ENCODE measurements at places on chromosomes 11 and 22.

- DNase-seq: no peak
These were observed 28.7 kb downstream of the CADM1 start for GRCh38 chr11:115475564-115475963.

DNA sequence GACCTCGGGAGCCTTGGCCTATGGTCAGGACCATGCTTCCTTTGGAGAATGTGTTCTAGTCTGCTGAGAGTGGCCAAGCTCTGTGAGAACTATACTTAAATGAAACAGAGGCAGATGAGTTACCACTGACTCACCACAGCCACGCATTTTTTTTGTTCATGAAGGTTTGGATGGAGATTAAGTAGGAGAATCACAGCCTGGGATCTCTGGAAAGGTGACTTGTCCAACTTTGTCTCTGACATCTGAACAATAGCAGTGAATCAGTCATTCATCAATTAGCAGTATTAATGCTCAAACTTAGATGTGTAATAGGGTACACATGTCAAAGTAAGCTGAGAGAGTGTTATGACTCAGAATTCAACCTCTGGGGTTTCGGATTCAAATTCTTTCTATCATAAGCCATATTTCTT lies 100.7 kb upstream of the ANO3 start:
- DNase-seq: no peak

DNA sequence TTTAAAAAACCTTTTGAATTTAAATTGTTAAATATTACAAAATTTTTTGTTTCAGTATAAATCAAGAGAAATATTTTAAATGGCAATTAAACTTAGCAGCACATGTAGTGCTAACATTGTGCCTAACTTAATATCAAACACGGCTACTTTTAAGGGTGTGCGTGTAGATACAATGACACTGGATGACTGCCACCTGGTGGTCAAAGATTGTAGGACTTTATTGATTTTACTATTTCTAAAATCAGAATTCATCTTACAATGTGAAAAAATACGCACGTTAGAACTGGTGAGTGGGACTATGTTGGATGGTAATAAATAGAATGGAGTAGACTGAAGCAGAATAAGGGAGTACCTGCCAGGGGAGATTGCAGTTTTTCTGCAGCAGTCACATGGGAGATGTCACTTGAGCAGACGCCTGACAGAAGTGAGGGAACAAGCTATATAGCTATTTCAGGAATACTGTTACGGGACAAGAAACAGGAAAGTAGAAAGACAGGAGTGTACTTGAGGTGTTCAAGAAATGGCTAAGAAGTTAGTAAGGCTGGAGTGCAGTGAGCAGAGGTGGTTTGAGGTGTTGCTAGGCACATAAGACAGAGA lies 52.9 kb downstream of the UVRAG start:
- peak; percentile 27 for DNase-seq

- no peak for DNase-seq
These were observed 87.3 kb upstream of the CTSC start for GRCh38 chr11:88424881-88425280.

GRCh38 chr11:27907091-27907490 lies 200.9 kb downstream of the KIF18A start:
- DNase-seq: no peak

DNA sequence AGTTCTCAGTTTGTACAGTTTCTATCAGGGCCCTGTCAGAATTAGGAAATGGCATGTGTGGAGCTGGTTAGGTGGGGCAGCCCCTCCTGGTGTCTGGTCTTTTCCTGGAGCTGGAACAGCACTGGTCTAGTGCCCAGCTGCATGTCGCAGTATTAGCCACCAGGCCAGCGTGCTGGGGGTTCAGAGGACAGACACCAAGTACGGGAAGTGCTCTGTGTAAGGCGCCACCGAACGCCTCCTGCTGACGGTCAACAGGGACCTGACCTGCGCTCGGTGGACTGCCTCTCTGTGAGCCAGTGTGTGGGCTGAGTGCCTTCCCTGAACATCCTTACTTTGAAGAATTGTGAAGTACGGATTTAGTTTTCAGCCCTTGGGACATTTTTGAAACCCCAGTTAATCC lies 33.9 kb downstream of the AP2A2 start:
- no peak for DNase-seq

- DNase-seq: no peak
These were observed 146.8 kb downstream of the KIRREL3 start for GRCh38 chr11:126853732-126854131.

Data from SW 1271 (cell line).